ENCODE measurements at places on chromosomes 7 and 10.

- no peak for DNase-seq
Observed at GRCh38 chr7:142568435-142569097, 180.7 kb upstream of the PRSS1 start.

DNA sequence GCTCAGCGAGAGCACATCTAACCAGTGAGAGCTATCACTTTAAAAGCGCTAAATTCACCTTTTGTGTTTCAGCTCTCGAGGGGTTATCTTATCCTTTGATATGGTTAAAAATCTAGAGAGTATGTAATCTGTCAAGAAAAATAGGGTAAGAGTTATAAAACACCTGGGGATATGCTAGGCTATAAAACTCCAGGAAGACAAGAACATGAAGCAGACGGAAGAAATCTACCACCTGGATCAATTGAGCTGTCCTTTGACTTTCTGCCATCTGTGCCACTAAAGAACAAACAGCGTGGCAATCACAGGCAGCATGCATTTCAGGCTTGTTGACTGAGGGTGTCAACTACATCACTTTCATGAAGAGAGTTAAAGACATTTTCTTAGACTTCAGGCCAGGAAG lies 83.1 kb downstream of the ZNF248 start:
- no peak for DNase-seq

GRCh38 chr10:49394933-49395740 lies 752 bp downstream of the DRGX start:
- no peak for DNase-seq

DNA sequence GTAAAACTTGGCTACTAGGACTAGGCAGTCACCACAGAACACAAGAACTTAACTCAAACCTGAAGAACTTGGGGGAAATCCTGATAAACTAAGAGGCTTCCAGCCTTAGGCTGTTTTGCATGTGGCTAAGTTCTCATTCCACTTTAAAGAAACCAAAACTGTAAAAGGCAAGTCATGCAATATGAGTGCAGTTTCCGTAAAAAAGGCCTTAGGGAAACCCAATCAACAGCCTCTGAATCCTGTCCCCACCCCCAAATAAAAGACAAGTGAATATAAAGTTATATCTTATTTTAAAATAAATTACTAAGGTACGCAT lies 95.1 kb downstream of the USP6NL start:
- DNase-seq: peak; percentile 9

DNA sequence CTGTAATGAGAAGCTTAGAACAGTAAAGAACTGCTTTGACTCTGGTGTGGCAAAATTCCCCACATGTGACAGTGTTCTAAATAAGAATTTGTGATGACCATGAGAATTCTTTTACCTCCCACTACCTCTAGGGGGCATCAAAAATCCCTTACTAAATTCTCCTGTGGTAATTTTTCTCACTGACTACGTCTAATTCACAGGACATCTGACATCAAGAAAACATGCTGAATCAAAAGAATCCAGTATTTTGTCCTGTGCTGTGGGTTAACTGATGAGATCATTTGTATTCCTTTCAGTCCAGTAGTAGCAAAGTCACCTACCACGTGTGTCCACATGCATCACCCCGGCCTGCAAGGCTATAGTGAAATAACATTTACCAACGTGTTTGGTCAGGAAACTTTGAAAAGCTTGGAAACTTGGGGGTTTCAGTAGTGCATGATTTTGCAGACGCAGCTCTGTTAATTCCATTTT lies 103.8 kb downstream of the ATE1 start:
- DNase-seq: no peak

GRCh38 chr10:119656760-119657159 lies 5.6 kb downstream of the BAG3 start:
- no peak for DNase-seq

- no peak for DNase-seq
Observed at GRCh38 chr7:99648843-99649242, 31.0 kb downstream of the CYP3A5 start.
